ENCODE measurements at places on chromosomes 11 and 22.

DNA sequence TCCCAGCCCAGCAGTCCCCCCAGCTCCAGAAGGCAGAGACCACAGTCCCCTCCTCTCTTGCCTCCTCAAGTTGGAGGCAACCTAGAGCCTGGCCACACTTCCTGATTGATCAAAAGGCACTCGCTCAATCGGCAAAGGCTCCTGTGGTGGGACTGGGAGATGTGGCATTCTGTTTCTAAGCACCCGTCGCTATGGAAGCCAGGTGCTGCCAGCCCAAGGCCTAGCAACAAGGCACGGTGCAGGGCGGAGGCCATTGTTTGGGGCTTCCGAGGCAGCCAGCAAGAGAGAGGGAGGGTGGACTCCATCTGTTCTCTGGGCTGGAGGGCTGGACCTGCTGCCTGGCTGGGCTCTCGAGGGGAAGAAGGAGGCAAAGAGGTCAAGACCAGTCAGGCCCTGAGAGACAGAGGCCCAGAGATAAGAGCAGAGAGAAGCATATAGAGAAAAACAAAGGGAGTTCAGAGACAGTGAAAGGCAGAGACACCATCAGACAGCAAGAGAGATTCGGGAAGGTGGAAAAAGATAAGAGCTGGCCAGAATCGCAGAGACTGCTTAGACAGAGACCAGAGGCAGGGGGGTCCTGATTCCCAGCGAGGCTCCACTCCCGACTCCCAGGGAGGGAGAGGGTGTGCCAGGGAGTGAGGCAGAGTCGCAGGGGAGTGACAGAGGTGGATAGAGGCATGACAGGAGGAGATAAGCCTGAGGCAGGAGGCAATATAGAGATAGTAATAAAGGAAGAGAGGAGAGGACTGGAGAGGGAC lies 21.2 kb downstream of the PDE2A start:
- DNase-seq = no peak

GRCh38 chr11:17531071-17531600 lies 13.1 kb downstream of the USH1C start:
- no peak for DNase-seq

GRCh38 chr11:103887001-103887658 lies 149.3 kb upstream of the DDI1 start:
- no peak for DNase-seq

DNA sequence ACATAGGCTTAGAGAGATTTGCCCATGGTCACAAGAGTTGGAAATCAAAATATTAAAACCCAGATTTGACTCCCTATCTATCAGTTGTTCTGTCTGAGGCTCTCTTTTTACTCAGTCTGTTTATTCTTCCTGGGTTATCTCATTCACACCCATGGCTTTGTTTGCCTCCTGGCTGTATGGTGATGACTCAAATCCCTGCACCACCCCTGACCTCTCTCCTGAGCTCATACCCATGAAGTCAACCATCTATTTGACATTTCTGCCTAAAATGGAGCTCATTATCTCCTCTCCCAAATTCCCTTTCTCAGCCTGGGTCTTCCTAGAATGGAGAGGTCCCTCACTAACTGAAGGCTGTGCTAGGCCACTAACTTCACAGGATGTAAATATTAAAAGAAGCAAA lies 27.8 kb upstream of the CCDC134 start:
- no peak for DNase-seq

GRCh38 chr22:24985826-24986214 lies 33.3 kb downstream of the KIAA1671 start:
- no peak for DNase-seq

GRCh38 chr11:24779791-24780190 lies 282.9 kb downstream of the LUZP2 start:
- DNase-seq = no peak

DNA sequence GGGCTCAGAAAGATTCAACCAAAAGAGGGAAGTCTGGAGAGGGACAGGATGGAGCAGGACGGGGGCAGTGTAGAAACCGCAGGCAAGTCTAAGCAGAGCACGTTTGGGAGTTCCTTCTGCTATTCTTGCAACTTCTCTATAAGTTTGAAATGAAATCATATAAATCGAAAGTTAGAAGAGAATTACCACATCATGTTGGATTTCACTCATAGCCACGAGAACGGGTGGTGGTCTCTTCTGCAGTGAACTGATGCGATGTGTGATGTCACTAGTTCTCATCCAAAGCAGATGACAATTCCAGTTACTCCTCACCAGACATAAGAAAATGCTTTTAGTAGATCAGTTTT lies 36.0 kb downstream of the KCNQ1 start:
- no peak for DNase-seq

GRCh38 chr11:7520981-7521487 lies 7.2 kb downstream of the PPFIBP2 start:
- DNase-seq = no peak

- DNase-seq = no peak
Measured at GRCh38 chr11:80495116-80495515, 1054.3 kb upstream of the TENM4 start.

DNA sequence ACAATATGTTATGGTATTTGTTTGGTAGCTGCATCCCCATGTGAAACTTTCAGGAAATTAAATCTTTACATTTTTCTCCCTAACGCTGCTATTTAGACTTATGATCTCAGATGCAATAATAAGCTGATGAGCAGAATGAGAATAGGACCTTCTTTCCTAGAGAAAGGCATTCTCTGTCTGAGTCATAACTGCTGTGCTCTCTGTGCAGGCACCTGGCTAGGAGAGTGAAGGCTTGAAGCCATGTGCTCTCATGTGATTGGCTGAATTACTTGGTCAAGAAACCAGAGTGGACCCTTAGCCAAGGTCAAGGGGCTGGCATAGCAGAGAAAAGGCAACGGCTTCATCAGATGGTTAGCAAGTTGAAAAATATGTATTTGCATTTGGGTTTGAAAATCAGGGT lies 185.0 kb downstream of the ADAMTS15 start:
- DNase-seq = no peak

DNA sequence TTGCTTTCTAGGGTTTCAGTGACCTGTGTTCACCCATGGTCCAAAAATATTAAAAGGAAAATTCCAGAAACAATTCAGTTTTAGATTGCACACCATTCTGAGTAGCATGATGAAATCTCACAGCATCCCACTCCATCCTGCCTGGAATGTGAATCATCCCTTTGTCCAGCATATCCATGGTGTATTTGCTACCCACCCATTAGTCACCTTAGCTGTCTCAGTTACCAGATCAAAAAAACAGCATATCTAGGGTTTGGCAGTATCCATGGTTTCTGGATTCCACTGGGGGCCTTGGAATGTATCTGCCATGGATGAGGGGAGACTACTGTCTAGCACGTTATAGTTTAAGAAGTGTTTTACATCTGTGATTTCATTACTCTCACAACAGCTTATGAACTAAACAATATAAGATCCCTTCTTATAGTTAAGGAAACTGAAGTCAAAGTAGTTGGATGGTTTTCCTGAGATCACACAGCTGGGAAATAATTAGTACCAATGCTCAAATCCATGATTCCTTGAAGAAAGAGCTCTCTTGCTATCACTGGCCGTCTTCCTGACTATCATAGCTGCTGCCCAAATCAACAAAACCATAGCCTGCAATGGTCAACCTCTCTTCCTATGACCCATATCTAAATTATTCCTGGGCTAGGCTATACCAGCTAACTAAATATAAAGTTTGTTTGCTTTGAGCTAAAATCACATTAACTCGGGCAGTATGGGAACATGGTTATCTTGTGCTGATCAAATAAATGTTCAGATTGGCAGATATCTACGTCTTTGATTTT lies 122.6 kb downstream of the MICAL2 start:
- no peak for DNase-seq

DNA sequence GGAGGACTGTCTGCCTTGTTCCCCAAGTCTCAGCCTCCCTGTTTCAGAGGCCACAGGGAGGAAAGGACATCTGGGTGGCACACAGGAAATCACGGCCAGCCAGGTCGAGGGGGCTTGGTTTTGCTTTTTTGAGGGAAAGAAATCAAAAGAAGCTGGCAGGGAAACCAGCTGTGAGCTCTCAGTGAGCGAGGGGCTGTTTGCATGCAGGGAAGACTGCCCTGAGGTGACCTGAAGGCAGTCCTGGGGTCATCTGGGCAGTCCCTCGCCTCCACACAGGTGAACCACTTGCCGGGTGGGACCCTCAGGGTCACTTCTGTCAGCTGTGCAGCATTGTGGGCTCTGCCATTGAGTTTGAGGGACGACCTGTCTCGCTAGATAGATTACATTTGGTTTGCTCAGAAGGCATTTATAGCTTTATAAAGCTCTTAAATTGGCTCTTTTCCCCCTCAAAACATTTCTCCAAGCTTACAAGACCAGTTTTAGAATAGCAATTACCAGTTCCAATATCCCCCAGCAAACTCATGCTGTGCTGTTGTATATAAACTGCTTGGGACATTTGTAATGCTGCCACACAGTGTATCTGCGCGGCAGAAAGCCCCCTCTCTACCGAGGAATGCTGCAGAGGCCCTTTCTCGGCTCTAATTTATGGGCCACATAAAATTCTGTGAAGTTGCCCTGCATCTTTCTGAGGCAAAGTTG lies 28.3 kb downstream of the PKNOX2 start:
- no peak for DNase-seq

Data from stimulated activated CD4-positive, alpha-beta T cell treated with anti-CD3 and anti-CD28 coated beads, Interleukin-12 subunit alpha, Interleukin-12 subunit beta, amount 100 ng/mL, for 24 hours (primary cell).